ENCODE measurements at places on chromosomes 7 and 10. TPM values are rescaled to one million over a fixed set of nuclear protein-coding genes. Genes with fewer than 3 reads are reported as not detected.

Gene PPP1R17
- not detected for total RNA-seq

Gene MYL10
- not detected for total RNA-seq

Gene ANKIB1
- total RNA-seq: 32.4 TPM

Gene ATOH7
- total RNA-seq: not detected

Gene TAS2R3
- 4.4 TPM for total RNA-seq

Gene SPDYE3
- total RNA-seq: not detected

Gene TBRG4
- 50.6 TPM for total RNA-seq

Gene CNTNAP2
- total RNA-seq: 0.45 TPM

Gene TRIL
- 3.6 TPM for total RNA-seq

Gene GCK
- not detected for total RNA-seq

Gene CDH23
- 1.7 TPM for total RNA-seq

Gene NPY4R2
- total RNA-seq: not detected

DNA sequence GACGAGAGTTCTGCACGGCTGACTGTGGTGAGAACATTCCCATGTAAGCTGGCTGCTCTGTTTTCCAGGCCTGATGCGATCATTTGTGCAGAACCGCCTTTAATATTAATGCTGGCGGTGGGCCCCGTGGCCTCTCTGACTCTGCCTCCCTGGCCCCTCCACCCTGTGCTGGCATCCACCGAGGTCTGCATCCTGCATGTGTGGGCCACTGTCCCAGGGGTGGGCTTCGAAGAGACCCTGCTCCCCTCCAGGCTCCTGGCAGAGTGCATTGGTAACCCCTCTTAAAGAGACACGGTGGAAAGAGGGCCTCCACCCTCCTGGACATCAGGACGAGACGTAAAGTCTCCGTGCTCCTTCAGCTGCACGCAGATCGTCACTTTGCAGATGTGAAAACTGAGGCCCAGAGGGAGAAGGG is 67.3 kb upstream of the FAM20C start:
- H3K36me3 ChIP-seq: no peaks in the 10 kb centered on the region
- no peak overlapping the region for H3K27ac ChIP-seq
- no peak for DNase-seq
- H3K4me3 ChIP-seq: no peak overlapping the region

GRCh38 chr10:839550-840205 is 91.8 kb downstream of the LARP4B start:
- H3K27ac ChIP-seq: no peak overlapping the region
- no peaks in the 10 kb centered on the region for H3K27me3 ChIP-seq
- no peak for DNase-seq
- H3K4me3 ChIP-seq: no peak overlapping the region
- no peaks in the 10 kb centered on the region for H3K4me1 ChIP-seq

GRCh38 chr7:83921271-83921940 is 272.5 kb upstream of the SEMA3E start:
- no peaks in the 10 kb centered on the region for H3K36me3 ChIP-seq
- H3K4me3 ChIP-seq: no peak overlapping the region
- no peaks in the 10 kb centered on the region for H3K4me1 ChIP-seq
- no peak overlapping the region for H3K27ac ChIP-seq
- H3K27me3 ChIP-seq: no peaks in the 10 kb centered on the region

- no peaks in the 10 kb centered on the region for H3K36me3 ChIP-seq
- no peak overlapping the region for H3K27ac ChIP-seq
- DNase-seq: no peak
- peaks cover 4% of the 10 kb centered on the region for H3K4me1 ChIP-seq
- H3K27me3 ChIP-seq: no peaks in the 10 kb centered on the region
Observed at GRCh38 chr10:10787586-10787985, 230.1 kb upstream of the CELF2 start.

- H3K4me1 ChIP-seq: peaks cover 11% of the 10 kb centered on the region
- H3K36me3 ChIP-seq: no peaks in the 10 kb centered on the region
- no peaks in the 10 kb centered on the region for H3K27me3 ChIP-seq
- no peak overlapping the region for H3K4me3 ChIP-seq
Observed at GRCh38 chr10:68897336-68897741, 3.8 kb upstream of the DDX50 start.

DNA sequence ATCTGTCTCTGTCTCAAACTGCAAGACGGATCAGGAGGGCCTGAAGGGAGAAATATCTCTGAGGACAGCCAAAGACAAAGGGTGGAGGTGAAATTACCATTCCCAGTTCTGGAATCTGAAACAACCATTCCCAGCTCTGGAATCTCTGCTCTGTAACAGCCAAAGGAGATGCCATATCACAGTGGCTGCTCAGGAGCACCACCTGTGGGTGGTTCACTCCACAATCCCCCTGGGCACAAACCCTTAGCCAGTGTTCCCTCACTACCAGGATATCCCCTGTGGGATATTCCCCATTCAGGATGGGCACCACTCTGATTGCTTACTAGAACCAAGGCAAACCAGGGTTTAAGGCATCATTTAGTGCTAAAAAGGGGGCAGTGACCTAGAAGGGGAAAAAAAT is 199.0 kb downstream of the HTR7 start:
- no peaks in the 10 kb centered on the region for H3K4me1 ChIP-seq
- no peaks in the 10 kb centered on the region for H3K36me3 ChIP-seq
- no peak overlapping the region for H3K4me3 ChIP-seq
- H3K27ac ChIP-seq: no peak overlapping the region

- no peak overlapping the region for H3K4me3 ChIP-seq
- H3K36me3 ChIP-seq: peaks cover 4% of the 10 kb centered on the region
- peaks cover 92% of the 10 kb centered on the region for H3K4me1 ChIP-seq
- H3K27ac ChIP-seq: peak overlapping the region; percentile 77
- DNase-seq: no peak
Observed at GRCh38 chr10:124728830-124729661, 15.1 kb downstream of the FAM53B start.

- no peaks in the 10 kb centered on the region for H3K36me3 ChIP-seq
- H3K27ac ChIP-seq: no peak overlapping the region
- H3K4me1 ChIP-seq: peaks cover 8% of the 10 kb centered on the region
Observed at GRCh38 chr7:114662002-114662677, 247.5 kb downstream of the FOXP2 start.

- no peak overlapping the region for H3K27ac ChIP-seq
- H3K4me1 ChIP-seq: no peaks in the 10 kb centered on the region
- no peaks in the 10 kb centered on the region for H3K27me3 ChIP-seq
- no peak for DNase-seq
Observed at GRCh38 chr10:123624086-123624485, 42.1 kb upstream of the GPR26 start.

DNA sequence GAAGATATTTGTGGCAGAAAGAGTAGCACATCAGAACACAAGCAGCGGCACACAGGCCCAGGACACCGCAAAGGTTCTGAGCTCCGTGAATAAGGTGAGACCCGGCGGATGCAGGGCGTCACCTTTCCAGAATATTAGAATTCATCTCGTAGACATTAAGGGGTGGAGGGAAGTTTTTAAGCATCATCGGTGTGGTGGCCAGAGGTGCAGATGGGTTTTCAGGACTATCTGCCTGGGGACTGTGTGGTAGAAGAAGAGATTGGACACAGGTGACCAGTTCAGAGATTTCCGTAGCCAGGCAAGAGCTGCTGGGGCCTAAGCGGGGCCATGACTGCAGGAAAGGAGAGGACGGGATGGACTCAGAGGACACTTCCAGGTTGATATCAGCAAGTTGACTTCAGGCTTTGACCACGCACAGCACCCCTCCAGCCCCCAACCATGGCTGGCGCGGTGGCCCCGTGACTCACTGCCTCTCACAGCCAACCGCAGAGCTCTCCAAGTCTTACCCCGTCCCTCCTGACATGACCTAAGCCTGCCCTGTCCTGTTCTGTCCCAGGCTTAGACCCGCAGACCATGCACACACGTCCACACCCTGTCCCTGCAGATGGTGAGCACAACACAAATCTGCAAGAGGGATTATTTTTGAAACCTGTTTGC is 97.2 kb downstream of the OAT start:
- no peaks in the 10 kb centered on the region for H3K4me1 ChIP-seq
- H3K27ac ChIP-seq: no peak overlapping the region
- H3K36me3 ChIP-seq: no peaks in the 10 kb centered on the region
- H3K4me3 ChIP-seq: no peak overlapping the region

DNA sequence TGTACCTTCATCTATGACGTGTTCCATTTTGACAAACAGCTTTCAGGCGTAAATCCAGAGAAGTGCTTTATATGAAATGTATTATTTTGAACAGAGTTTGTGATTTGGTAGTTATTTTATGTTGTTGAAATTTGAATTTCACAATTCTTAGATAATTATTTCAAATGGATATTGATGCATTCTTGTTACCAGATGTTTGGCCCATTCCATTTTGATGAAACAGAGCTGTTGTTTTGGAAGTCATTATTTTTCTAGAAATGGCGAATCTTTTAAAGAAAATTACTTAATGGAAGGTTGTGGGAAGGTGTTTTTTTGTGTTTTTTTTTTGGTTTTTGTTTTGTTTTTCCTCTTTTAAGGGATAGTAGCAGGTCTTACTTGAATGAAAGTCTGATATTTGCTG is 2.4 kb downstream of the OTUD1 start:
- peaks cover 20% of the 10 kb centered on the region for H3K36me3 ChIP-seq
- no peak for DNase-seq
- H3K4me3 ChIP-seq: peak overlapping the region; percentile 95
- H3K27me3 ChIP-seq: no peaks in the 10 kb centered on the region

DNA sequence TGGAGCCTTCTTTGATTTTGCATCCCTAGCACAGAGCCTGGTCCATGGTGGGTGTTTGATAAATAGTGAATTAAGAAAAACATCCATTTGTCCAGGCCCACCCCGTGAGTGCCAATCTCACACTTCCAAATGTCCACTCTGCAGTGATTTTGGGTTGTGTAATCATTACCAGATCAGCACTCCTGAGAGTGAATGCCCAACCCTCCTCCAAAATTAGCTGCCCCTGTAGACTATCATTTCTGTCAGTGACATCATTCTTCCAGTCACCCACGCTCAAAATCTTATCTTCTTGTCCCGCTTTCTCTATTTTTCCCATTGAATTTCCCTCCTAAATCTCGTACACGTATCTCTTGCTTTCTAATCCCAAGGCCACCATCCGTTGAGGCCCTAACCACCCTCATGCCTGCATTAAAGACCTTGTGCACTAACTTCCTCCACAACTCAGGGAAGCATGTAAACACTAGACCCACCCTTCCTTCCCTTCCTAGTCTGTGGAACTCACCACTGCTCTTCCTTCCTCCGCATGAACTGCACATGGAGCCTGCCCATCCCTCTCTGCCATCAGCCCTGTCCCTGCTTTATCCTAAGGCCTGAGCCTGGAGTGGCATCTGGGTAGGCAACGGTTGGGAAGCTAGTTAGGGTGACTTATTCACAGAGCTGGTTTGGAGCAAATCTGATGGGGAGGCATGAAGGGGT is 32.8 kb downstream of the PIK3AP1 start:
- no peaks in the 10 kb centered on the region for H3K27me3 ChIP-seq
- no peak for DNase-seq
- no peaks in the 10 kb centered on the region for H3K4me1 ChIP-seq
- H3K36me3 ChIP-seq: no peaks in the 10 kb centered on the region
- no peak overlapping the region for H3K4me3 ChIP-seq

DNA sequence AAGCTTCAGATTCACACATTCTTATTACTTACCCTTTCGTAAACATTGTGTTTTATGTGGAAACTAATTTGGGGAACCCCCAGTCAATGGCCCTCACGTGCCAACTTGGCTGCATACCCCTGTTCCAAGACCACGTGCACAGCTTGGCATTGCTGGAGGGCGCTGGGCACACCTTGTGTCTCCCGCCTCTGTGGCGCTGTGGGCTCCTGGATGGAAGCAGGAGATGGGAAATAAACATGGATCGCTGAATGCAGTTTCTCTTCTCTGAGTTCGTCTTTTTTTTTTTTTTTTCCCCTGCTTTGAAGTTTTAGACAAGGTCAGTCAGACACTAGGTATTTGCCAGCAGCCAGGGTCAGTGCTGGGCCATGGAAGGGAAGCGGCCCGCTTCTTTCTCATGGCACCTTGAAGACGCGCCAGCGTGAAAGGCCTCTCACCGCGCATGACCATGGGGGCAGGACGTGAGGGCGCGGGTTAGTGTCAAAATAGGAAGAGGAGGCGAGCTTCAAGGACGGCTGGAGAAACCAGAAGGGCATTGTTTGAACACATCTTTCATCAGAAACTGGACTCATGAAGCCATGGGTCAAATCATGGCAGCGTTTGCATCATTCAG is 27.3 kb downstream of the BNIP3 start:
- no peaks in the 10 kb centered on the region for H3K4me1 ChIP-seq
- H3K27me3 ChIP-seq: no peaks in the 10 kb centered on the region
- no peak overlapping the region for H3K27ac ChIP-seq

DNA sequence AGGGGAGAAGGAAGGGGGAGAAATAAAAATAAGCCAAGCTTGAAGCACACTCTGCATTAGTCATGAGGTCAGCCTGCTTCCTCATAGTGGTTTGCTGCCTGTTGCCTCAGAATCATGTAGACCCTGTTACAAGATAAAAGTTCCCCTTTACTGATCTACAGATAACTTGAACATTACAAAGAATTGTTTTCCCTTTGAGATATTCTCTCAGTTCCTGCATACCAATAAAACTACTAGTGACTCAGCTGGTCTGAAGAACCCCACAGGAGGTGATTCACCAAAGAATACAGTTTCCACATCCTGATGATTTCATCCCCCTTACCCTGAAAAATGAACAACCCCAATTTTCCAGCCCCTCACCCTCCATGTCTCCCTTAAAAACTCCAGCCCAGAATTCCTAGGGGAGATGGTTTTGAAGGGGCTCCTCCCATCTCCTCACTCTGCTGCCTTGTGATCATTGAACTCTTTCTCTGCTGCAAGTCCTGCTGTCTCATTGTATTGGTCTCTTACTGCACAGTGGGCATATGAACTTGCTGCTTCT is 31.5 kb upstream of the NRP1 start:
- no peaks in the 10 kb centered on the region for H3K4me1 ChIP-seq
- no peak overlapping the region for H3K4me3 ChIP-seq
- no peak for DNase-seq
- H3K27me3 ChIP-seq: no peaks in the 10 kb centered on the region
- H3K36me3 ChIP-seq: no peaks in the 10 kb centered on the region

DNA sequence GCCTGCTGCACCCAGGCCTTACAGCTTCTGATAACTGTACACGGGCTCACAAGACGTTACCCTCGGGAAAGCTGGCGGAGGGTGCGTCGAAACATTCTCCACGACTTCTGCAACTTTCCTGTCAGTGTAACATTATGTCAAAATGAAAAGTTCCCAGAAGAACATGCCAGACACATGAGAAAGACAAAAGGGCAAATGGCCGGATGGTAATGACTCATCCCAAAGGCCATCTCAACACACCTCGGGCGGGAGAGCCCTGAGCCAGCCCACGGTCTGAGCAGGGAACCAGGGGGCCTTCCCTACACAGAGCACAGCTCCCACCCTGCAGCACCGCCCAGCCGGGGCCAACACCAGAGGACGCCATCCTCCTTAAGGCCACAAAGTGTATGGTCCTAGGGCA is 118.7 kb downstream of the MAD1L1 start:
- DNase-seq: no peak
- peaks cover 3% of the 10 kb centered on the region for H3K36me3 ChIP-seq
- no peak overlapping the region for H3K4me3 ChIP-seq

- no peak overlapping the region for H3K4me3 ChIP-seq
- no peaks in the 10 kb centered on the region for H3K4me1 ChIP-seq
- no peaks in the 10 kb centered on the region for H3K27me3 ChIP-seq
Observed at GRCh38 chr7:9657257-9657656, 1223.8 kb downstream of the NXPH1 start.

GRCh38 chr7:53596230-53596629 is 560.8 kb downstream of the POM121L12 start:
- H3K4me1 ChIP-seq: no peaks in the 10 kb centered on the region
- H3K4me3 ChIP-seq: no peak overlapping the region
- DNase-seq: no peak
- no peaks in the 10 kb centered on the region for H3K27me3 ChIP-seq
- no peak overlapping the region for H3K27ac ChIP-seq

- no peak overlapping the region for H3K4me3 ChIP-seq
- H3K27me3 ChIP-seq: no peaks in the 10 kb centered on the region
- H3K4me1 ChIP-seq: no peaks in the 10 kb centered on the region
- H3K27ac ChIP-seq: no peak overlapping the region
- no peak for DNase-seq
Observed at GRCh38 chr7:40815512-40815911, 680.7 kb downstream of the SUGCT start.
